CD4-positive, alpha-beta T cell (primary cell): ENCODE measurements at places on chromosomes 1 and 21. TPM values are rescaled to one million over a fixed set of nuclear protein-coding genes. Genes with fewer than 3 reads are reported as not detected.

- no peak for DNase-seq
- no peaks in the 10 kb centered on the region for H3K4me1 ChIP-seq
- H3K27me3 ChIP-seq, result no peaks in the 10 kb centered on the region
- H3K4me3 ChIP-seq, result no peak overlapping the region
- no peak overlapping the region for H3K27ac ChIP-seq
These were observed 12.8 kb downstream of the CACHD1 start for GRCh38 chr1:64482720-64483119.

DNA sequence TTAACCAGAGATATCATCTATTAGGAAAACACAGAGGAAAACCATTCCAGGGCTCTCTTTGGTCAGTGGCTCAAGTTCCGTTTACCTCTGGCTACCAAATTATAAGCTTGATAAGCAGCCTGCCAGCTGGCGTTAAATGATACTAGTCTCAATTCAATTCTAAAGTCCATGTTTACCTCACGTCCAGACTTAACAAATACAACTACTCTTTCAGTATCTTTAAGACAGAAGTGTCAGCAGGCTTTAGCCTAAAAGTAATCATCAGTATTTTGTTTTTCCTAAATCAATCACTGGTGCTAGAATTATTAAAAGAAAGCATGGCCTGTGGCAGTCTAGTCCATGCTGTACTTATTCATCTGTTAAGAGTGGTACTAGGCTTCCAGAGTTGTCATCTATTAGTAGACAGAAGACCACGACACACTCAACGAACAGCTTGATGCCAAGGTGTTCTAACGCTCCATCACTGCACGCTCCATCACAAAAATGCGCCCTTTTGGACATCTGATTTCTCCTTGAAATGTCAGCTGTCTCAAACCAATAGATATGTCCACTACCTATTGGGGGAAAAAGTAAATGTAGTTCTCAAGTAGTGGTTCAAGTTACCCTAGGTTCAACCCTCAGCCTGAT is 1.5 kb downstream of the IVNS1ABP start:
- DNase-seq, result no peak
- H3K36me3 ChIP-seq, result peaks cover 8% of the 10 kb centered on the region
- no peaks in the 10 kb centered on the region for H3K27me3 ChIP-seq
- peaks cover 18% of the 10 kb centered on the region for H3K4me1 ChIP-seq

DNA sequence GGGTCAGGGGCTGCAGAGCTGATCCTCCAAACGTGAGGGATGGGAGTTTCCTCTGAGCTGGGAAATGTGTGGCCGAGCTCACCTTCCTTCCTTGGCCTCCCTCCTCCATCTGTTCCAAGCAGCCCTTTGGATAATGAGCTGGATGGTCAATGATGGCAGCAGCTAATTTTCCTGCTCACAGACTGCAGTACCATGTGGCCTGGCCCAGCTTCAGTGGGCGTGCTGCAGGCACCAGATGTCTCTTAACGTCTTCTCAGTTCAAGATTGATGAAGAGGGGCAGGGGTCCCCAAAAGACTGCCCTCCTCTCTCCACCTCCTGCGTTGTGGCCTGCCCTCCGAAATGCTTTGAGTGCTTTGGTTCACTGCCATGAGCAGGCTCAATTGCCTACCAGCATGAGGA is 86.0 kb downstream of the UBIAD1 start:
- H3K27me3 ChIP-seq, result peaks cover 2% of the 10 kb centered on the region
- H3K36me3 ChIP-seq, result no peaks in the 10 kb centered on the region
- no peak overlapping the region for H3K27ac ChIP-seq
- peaks cover 8% of the 10 kb centered on the region for H3K4me1 ChIP-seq

DNA sequence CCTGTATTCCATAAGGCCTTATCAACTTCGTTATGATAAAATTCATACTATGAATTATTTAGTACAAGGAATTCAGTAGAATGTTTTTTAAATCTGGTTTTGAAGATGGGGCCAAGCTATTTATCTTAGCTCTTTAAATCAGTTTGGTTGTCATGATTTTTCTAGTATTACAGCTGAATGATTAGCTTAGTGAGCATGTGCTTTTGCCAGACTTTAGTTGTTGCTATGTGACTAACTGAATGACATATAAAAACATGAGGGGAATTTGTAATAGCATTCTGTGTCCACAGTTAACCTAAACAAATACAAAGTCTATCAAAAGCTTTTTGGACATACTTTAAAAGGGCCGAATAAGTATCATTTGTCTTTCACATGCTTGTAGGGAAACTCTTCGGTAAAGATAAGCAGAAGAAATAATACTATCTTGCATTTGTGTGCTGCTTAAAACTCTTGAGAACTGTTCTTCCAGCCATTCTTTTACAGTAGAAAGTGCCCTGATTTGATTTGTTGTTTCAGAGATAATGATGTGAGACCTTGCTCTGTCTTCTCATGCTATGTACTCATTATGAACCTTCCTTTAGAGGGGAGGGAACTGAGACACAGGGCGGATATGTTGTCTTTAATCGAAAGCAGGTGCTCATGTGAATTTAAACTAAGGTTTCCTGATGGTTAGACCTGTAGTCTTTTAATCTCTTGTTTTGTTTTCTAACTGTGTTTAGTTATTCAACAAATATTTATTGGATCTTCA is 18.8 kb downstream of the NEK7 start:
- H3K27me3 ChIP-seq, result no peaks in the 10 kb centered on the region
- no peak for DNase-seq
- H3K4me1 ChIP-seq, result peaks cover 37% of the 10 kb centered on the region
- peak overlapping the region; percentile 54 for H3K27ac ChIP-seq
- H3K4me3 ChIP-seq, result no peak overlapping the region

DNA sequence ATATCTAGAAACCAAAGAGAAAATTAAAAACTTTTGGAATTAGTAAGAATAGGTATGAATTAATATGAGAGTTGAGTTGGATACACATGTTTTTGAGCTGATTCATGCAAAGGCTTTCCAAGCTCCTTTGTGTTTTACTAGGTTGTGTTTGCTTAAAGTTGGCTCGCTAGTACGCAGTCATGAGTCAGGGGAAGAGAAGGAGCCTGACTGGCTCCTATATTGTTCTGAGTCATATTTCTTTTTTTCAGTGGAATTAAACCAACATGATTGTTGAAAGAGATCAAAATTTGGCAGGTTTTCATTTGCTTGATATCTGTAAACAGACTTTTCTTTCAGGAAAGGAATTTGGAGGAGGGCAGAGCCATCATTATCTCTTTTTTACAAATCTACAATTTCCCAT is 66.7 kb downstream of the MAGI3 start:
- H3K4me3 ChIP-seq, result no peak overlapping the region
- no peaks in the 10 kb centered on the region for H3K27me3 ChIP-seq
- no peaks in the 10 kb centered on the region for H3K4me1 ChIP-seq
- no peak overlapping the region for H3K27ac ChIP-seq

DNA sequence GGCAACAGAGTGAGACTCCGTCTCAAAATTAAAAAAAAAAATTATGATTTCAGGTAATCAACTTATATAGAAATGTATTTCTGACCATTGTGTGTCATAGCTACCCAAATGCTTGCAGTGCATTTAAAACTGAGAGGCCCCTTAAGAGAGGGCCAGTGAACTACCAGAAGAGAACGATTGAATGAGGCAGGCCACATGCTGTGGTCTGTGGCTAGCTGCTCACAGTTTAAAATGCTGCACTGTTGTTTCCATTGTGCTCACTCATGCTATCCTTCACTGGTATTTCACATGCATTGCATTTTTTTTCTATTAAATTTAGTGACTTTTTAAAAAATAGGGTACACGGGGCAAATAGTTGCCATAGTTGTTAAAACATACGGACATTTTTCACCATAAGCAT is 26.0 kb downstream of the CHML start:
- no peak overlapping the region for H3K4me3 ChIP-seq
- no peaks in the 10 kb centered on the region for H3K36me3 ChIP-seq
- no peaks in the 10 kb centered on the region for H3K27me3 ChIP-seq
- DNase-seq, result no peak

DNA sequence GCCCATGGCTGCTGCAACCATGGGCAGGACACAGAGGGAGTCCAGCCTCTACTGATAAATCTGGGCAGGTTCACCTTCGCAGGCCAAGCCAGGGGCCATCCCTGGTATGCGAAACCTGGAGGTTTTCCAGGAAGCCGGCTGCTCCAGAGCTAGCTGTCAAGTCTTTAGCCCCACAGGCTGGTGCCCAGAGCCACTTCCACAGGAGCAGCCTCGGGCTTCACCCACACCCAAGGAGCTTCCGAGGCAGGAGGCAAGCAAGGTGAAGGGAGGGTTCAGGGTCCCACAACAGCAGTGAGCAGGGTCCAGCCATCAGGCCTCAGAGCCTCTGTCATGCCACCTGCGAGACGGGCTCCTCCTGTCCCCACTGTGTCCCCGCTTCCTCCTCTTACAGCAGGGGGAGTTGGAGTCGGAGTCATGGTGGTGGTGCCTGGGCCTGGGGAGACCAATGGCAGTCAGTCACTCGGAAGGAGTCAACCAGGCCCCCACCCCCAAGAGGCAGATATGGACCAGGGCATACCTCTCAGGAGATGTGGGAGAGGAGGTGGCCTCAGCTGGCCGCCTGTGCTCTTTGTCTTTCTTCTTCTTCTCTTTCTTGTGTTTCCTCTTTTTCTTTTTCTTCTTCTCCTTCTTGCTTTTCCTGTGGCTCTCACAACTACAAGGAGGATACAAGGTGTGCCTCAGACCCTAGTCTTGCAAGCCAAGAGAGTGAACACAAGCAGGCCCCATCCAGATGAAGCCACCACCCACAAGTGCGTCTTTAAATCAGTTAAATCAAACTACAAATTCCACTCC is 2.1 kb downstream of the C1orf35 start:
- no peak overlapping the region for H3K4me3 ChIP-seq
- peaks cover 58% of the 10 kb centered on the region for H3K36me3 ChIP-seq
- no peaks in the 10 kb centered on the region for H3K27me3 ChIP-seq
- H3K4me1 ChIP-seq, result peaks cover 41% of the 10 kb centered on the region

- H3K36me3 ChIP-seq, result no peaks in the 10 kb centered on the region
- H3K27ac ChIP-seq, result no peak overlapping the region
- no peak overlapping the region for H3K4me3 ChIP-seq
- H3K27me3 ChIP-seq, result no peaks in the 10 kb centered on the region
- DNase-seq, result no peak
These were observed 600.6 kb upstream of the B3GALT2 start for GRCh38 chr1:193787061-193787460.

- peaks cover 15% of the 10 kb centered on the region for H3K4me1 ChIP-seq
- no peaks in the 10 kb centered on the region for H3K36me3 ChIP-seq
- H3K27ac ChIP-seq, result no peak overlapping the region
- H3K27me3 ChIP-seq, result peaks cover 4% of the 10 kb centered on the region
- H3K4me3 ChIP-seq, result no peak overlapping the region
These were observed 15.4 kb downstream of the RAP1GAP start for GRCh38 chr1:21653744-21654100.

GRCh38 chr1:206912445-206913095 is 9.2 kb downstream of the FCMR start:
- H3K4me3 ChIP-seq, result no peak overlapping the region
- peaks cover 94% of the 10 kb centered on the region for H3K36me3 ChIP-seq
- no peaks in the 10 kb centered on the region for H3K27me3 ChIP-seq

DNA sequence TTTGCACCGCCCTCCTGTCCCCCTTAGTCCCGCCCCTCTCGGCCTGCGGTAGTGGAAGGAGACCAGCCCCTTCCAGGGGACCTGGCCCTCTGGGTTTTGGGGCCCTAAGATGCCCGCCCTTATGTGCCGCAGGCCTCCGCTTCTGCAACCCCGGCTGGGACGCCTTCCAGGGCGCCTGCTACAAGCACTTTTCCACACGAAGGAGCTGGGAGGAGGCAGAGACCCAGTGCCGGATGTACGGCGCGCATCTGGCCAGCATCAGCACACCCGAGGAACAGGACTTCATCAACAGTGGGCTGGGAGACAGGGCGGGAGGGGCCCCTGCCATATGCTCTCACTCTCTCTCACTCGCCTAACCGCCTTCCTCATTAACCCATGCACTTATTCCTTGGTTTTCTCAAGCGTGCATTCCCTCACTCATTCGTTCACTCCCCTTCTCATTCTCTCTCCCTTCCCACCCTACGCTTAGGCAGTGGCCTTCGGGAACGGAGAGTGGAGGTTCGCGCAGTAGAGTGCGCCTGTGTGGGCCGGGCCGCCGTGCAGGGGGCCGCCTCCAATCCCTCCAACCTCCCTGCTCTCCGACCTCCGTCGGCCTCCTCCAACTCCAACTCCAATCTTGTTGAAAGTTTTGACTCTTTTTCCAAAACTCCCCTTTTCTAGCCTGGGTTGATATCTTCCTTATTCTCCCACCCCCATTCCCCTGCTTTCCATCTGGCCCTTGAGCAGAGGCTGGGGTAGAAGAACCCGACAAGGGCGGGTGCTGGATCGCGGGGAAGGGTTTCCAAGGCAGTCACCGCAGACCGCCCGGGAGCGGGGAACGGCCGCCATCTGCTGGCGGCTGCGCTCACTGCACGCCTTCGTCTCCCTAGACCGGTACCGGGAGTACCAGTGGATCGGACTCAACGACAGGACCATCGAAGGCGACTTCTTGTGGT is 15.2 kb downstream of the BCAN start:
- H3K36me3 ChIP-seq, result no peaks in the 10 kb centered on the region
- no peak overlapping the region for H3K27ac ChIP-seq
- peaks cover 59% of the 10 kb centered on the region for H3K4me1 ChIP-seq
- H3K27me3 ChIP-seq, result peaks cover 53% of the 10 kb centered on the region

GRCh38 chr1:113868387-113869083 is 3.0 kb downstream of the PTPN22 start:
- peaks cover 10% of the 10 kb centered on the region for H3K36me3 ChIP-seq
- no peak overlapping the region for H3K27ac ChIP-seq
- peaks cover 35% of the 10 kb centered on the region for H3K4me1 ChIP-seq

GRCh38 chr1:86953167-86953566 is 38.7 kb downstream of the HS2ST1 start:
- no peaks in the 10 kb centered on the region for H3K4me1 ChIP-seq
- H3K4me3 ChIP-seq, result no peak overlapping the region
- no peak overlapping the region for H3K27ac ChIP-seq
- no peaks in the 10 kb centered on the region for H3K27me3 ChIP-seq

GRCh38 chr21:44985441-44986401 is 45.9 kb downstream of the SLX9 start:
- H3K27ac ChIP-seq, result no peak overlapping the region
- H3K4me1 ChIP-seq, result no peaks in the 10 kb centered on the region
- no peak overlapping the region for H3K4me3 ChIP-seq
- H3K27me3 ChIP-seq, result no peaks in the 10 kb centered on the region

DNA sequence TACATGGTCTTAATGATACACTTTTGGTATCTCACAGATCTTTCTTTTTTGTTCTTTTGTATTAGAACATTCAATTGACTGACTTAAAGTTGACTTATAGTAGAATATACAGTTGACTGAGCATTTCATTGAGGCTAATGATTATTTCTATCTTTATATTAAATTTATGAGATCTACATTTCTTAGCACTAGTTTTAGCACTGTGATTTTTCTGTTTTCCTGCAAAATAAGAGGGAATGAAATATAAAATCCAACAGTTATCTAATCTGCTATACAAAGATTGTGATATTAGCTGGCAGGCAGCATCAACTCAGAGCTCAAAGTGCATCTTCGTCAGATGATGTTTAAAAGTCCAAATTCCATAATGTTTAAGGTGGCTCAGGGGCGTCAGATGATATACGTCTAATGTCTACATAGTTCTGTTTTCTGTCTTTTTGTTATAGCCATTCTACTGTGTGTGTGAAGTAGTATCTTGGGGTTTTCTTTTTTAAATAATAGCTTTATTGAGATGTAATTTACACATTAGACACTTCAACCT is 85.4 kb downstream of the ATG4C start:
- no peaks in the 10 kb centered on the region for H3K27me3 ChIP-seq
- no peaks in the 10 kb centered on the region for H3K36me3 ChIP-seq
- H3K4me3 ChIP-seq, result no peak overlapping the region
- DNase-seq, result no peak

- H3K4me3 ChIP-seq, result no peak overlapping the region
- no peaks in the 10 kb centered on the region for H3K4me1 ChIP-seq
- DNase-seq, result no peak
- no peak overlapping the region for H3K27ac ChIP-seq
These were observed 19.5 kb downstream of the PODN start for GRCh38 chr1:53081384-53082066.

CRYAA gene
- total RNA-seq, result not detected

SPRR2F gene
- total RNA-seq, result not detected

GJA4 gene
- not detected for total RNA-seq

OTUD7B gene
- 2.0 TPM for total RNA-seq

MXRA8 gene
- total RNA-seq, result 1.6 TPM

PADI4 gene
- total RNA-seq, result 0.41 TPM

SLC26A9 gene
- total RNA-seq, result not detected
